Renal cortical epithelial cell (primary cell): ENCODE measurements at places on chromosomes 12 and 14. TPM values are rescaled to one million over a fixed set of nuclear protein-coding genes. Genes with fewer than 3 reads are reported as not detected.
A peak's percentile ranks its signal among the peaks of the same experiment; 100 is the strongest.

The ADAMTS20 gene
- total RNA-seq: not detected in 2 replicates

GRCh38 chr12:80154261-80154660 is 54.9 kb downstream of the OTOGL start:
- DNase-seq: peak; percentile 40

DNA sequence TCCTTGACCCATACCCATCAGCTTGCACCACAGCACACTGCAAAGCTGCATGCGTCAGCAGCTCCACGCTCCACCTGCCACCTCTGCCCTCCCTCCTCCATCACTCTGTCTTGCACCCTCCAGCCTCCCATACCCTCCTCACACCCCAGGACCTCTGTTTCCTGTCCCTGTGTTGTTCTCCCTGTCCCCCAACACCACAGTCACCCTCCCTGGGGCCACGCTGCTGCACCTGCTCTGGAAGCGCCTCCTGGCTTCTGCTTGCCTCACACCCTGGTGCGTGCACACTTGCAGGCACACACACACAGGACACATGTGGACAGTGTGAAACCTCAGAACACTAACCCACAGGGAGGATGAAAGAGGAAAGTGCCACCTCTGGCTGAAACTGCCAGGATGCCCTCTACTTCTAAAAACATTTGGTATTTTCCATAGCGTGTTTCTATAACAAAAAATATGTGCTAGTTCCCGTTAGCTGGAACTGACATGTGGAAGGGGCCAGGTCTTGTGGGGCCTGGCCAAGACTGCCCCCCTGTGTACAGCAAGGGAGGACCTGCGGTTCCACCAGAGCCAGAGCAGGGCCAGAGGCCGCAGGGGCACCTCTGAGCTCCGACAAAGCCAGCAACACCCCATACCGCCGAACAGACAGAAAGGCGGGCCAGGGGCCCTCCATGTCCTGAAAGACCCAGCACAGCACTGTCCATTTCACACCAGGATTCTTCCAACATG is 10.0 kb downstream of the BRF1 start:
- DNase-seq: peak; percentile 38

- DNase-seq: peak; percentile 15
Observed at GRCh38 chr14:99316281-99317163, 44.5 kb upstream of the BCL11B start.

DNA sequence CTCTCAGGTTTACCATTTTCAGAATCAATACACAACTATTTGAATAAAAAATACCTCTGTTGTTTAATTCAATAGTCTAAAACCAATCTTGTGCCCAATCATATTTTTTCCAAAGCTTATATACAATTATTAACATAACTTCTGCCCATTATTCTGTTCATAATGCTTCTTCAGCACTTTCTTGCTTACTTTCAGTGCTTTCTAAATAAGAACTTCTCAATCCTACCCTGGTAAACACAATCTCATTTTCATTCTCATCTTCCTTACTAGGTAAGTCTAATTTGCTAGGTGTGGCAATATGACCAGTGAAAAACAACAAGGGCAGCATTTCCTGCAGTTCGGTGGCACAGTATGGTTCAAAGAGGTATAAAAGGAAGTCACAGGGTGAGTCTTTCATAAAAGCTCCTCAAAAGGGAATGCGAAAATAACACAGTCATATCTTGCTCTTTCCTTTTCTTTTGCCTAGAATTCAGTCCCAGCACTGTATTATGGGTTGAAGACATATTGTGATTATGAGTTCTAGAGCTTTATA is 103.5 kb downstream of the FOXG1 start:
- no peak for DNase-seq

DNA sequence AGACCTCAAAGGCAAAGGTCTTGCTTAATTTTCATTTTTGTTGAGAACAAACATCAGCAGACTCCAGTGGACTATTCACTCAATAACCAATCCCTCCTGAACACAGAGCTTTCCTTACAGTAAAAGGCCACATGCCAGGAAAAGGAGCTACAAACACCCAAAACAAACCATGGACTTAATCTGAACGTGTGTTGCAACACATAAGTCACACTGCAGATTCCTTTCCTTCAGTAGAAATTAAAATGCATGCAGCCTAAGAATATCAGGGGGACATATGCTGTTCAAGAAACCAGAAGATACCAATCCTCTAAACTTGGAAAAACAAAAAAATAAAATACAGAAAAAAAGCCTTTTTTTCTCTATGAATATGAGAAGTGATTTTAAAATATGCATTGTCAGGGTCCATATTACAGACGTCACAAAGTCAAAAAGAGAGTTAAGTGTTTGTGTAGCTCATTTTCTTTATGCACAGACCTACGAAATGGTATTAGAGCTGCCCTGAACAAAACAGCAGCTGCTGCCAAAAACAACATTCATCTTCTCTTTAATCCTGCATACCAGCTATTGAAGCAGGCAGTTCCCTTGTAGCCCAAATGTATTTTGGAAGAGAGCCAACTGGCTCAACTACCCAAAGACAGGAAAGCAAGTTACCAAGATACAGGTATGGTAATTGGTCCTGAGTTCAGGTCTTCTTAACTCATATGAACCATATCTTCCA is 26.2 kb downstream of the KITLG start:
- DNase-seq: peak; percentile 92

DNA sequence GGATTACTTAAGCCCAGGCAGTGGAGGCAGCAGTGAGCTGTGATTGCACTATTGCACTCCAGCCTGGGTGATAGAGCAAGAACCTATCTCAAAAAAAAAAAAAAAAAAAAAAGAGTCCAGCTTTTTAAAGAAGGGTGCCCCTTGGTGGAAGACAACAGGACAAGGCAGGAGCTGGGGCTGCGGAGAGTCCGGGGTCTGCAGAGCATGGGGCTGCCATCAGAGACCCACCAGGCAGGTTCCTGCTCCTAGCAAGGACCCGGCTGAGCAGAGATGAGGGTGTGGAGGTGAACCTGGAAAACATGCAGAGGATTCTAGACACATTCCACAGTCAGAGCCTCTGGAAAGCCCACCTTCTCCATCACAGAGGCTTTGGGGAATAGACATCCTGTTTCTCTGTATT is 21.0 kb upstream of the CIPC start:
- DNase-seq: no peak

GRCh38 chr14:105879867-105880561 is 353.6 kb downstream of the TMEM121 start:
- no peak for DNase-seq

GRCh38 chr14:102544747-102545460 is 35.3 kb upstream of the ANKRD9 start:
- no peak for DNase-seq

- DNase-seq: peak; percentile 69
Observed at GRCh38 chr14:21525962-21526671, at the start of gene SALL2. TSS of gene SALL2 (minus strand) at chr14:21526346. CDS start at chr14:21526127, 219 bp downstream.

The FAM186B gene
- 0.30 and 0.35 TPM in 2 replicates for total RNA-seq

DNA sequence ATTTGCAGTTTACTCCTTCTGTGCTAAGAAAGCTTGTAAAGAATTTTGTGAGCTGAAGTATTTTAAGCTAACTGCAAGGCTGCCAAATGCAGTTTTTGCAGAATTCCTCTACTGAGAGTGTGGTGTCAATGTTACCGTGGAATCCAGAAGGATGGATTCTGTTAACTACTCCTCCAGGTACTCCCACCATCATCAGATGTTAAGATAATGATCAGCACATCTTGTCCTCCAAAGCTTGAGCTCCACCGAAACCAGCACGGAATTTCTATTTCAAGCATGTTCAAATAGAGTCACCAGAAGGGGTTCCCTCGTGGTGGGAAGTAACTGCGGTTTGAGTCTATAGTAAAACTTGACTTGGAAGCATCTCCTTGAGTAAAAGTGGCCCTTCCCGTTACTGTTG is 64.3 kb upstream of the CDKN3 start:
- no peak for DNase-seq

DNA sequence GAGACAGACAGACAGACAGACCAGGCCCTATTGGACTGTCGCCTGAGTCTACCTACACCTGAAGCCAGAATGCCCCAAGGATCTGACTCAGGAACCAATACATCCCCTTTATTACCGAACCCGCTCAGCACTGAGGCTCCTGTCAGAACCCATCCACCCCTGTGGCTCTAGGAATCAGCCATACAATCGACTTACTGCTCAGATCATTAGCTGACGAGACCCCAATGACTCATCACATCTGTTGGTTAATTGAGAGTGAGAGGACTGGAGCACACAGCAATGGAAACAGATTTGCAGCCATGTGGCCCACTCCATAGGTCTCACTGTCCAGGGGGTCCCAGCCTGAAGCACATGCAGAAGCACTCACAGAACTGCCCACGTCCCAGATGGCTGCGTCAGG is 15.2 kb downstream of the ITPK1 start:
- no peak for DNase-seq

The COPS7A gene
- 66.0 and 68.3 TPM in 2 replicates for total RNA-seq

DNA sequence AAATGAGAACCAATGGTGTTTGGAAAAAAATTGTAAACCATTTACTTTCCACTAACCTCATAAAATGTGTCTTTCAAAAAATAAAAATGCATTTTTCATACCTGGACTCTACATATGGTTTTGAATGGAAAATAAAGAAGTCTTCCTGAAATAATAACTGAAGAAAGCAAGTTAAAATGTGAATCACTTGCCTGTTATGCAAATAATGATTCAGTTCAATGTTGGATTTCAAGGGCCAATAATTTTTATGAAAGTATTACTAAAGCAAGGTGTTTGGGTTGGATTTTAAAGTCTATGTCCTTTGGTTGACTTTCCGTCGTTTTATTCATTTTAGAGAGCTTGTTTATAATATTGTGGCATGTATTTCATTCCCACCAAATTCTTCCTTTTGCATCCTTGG is 138.7 kb downstream of the CCDC91 start:
- no peak for DNase-seq

DNA sequence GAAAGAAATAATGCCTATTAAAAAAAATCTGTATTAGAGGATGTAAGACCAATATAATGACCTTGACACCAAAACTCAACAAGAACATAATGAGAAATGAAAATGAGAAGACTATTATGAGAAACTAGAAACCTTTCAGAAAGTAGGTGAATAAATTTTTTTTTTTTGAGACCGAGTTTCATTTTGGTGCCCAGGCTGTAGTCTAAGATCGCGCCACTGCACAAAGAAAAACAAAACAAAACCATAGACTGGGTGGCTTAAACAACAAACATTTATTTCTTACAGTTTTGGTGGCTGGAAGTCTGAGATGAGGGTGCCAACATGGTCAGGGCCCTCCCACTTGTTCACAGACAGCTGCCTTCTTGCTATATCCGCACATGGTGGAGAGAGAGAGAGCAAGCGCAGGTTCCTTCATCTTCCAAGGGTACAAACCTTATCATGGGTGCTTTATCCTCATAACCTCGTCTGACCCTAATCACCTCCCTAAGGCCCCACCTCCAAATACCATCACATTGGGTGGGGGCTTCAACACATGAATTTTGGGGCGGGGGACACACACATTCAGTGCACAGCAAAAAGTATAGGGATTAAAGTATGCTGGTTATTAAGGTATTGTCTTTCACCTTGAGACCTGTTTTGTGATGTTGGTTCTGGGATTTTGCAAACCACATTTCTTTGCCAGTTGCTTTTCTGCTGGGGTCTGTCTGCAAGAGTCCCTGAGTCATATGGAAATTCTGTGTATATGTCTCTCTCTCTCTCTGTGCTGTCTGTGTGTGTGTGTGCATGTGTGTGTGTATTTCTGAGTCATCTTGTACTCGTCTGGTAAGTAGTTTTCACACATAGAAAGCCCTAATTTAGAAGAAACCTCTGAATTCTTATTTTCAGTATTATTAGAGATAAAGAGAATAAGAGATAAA is 26.2 kb downstream of the ZCRB1 start:
- DNase-seq: peak; percentile 52

- peak; percentile 69 for DNase-seq
Observed at GRCh38 chr12:14768823-14769405, 34.4 kb downstream of the WBP11 start.

DNA sequence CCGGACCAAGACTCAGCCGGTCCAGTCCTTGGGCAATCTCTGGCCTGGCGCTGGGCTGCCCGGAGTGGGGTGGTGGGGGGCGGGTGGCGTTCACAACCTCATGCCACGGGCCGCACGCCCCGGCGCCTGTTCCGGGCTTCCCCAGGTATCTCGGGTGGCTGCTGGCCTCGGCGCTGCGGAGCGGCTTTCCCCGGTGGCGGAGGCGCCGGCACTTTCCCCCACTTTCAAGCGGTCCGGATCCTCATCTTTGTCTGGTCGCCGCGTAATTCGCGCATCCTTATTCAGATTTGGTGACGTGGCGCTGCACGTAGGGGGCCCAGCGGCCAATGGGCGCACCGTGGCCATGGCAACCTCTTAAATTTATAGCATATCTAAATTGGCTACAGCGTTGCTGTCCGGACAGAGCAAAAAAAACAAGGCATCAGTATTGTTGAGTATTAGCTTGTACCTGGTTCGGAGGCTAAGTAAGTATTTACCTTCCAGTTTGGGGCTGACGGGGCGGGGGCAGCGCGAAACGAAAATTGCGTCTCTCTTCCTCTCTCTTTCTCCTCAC is at the start of gene LHX5:
Gene LHX5 (minus strand): TSS at position 253 of the 553 bp plus-strand sequence. CDS start 373 bp downstream, outside the sequence.
- no peak for DNase-seq

DNA sequence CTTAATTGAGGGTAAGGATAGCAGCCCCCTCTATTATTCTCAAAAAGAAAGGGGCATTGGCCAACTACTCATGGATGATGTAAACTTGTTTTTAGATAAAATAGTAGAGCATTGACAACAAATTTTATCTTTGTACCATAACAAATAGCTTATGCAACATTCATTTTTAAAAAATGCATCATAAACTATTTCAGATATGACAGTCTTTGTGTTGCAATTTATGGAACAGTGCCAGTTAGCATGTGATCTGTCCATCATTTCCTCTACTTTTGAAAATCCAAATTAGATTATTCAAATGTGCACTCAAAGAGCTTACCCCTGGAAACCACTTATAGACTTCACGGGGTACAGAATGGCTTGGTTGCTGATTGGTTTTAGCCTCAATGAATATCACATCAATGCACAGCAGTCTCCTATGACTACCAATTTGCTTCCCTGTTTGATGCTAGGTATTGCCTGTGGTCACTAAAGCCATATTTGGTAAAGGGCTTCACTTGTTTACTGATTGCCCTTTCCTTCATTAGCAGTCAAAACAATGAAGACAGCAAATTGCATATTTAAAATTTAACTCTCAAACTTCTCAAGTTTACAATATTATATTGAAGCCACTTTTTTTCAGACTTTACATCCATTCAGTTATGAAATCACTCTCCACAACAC is 274.9 kb upstream of the MGAT4C start:
- DNase-seq: no peak

DNA sequence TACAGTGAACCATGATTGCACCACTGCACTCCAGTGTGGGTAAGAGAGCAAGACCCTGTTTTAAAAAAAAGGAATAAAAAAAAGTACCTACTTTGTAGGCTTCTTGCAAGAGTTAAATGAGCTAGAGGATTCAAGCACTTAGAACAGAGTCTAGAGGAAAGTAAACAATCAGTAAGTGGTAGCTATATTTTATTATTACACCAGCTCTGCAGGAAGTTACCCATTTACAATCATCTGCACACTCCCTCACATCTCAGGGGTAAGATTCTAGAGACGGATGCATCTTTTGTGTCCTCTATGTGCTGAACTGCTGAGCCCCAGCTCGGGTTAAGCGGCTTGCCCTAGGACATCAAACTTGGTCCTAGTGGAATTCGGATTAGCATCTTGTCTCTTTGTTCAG is 67.3 kb downstream of the KCNK10 start:
- DNase-seq: no peak

The DBX2 gene
- not detected in 2 replicates for total RNA-seq

GRCh38 chr12:31890295-31891285 is 68.6 kb upstream of the RESF1 start:
- DNase-seq: peak; percentile 46
